ENCODE measurements at places on chromosomes 1 and 21.

DNA sequence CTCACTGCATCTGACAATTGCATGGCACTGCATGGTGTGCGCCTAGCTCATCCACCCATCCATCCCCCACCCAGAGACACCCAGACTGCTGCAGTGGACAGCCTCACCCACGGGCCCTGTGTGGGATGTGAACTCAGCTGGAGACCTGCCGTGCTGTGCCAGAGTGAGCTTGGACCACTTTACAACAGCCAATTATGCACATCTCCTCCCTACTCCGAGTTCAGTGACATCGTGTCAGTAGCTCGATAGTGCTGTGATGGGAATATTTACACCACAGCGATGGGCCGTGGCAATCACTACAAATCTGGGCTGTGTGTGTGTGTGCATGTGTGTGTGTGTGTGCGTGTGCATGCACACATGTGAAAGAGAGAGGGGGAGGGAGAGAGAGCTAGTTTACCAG, 42.5 kb downstream of the TMEM51 start:
- no peak for DNase-seq

- no peak for DNase-seq
These were observed 405.7 kb downstream of the NTNG1 start for GRCh38 chr1:107546576-107546975.

DNA sequence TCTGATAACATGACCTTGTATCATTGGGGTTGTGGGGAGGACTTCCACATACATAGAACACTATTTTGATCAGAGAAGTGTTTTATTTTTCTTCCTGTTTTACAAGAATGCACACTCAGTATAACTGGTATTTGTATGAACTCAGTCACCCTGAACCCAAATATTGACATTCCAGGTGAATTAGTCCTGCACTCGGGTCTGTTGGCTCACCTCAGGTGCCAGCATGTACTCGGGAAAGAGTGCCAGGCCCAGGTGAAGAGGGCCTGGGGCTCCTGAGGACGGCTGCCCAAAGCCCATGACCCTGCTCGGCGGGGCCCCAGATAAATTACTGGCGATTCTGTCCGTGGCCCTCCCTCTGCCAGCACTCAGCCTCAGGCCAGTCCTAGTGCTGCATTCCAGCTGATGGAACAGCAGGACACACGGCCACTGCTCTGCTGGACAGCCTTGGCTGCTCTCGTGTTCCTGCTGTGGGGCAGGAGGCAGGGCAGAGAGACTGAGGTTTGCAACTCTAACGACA, 75.4 kb upstream of the TMPRSS2 start:
- DNase-seq: no peak

DNA sequence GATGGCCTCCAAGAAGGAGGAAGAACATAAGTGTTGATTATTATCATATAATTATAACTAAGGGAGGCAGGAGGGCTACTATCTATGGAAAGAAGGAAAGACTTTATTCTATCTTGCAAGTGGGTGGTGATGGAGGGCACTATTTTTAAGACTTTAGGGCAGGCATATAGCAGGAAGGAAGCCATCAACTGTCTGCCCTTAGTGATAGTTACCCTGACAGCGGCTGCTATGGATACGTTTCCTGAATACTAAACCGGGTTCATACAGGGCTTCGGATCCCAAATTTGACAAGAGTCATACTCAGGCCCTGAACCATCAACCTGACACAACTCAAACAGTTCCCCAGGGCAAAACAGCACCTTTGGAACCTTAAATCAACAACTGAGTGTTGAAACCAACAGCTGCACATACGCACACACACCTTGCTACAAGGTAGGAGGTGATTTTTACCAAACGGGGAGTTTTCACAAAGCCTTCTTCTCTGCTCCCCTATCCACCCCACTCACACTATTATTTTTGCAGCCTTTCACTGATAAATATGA, 397.2 kb downstream of the OMA1 start:
- no peak for DNase-seq

- DNase-seq: no peak
These were observed 65.9 kb downstream of the NDUFS5 start for GRCh38 chr1:39091845-39092645.

GRCh38 chr1:22216210-22216883, 73.5 kb upstream of the WNT4 start:
- no peak for DNase-seq

DNA sequence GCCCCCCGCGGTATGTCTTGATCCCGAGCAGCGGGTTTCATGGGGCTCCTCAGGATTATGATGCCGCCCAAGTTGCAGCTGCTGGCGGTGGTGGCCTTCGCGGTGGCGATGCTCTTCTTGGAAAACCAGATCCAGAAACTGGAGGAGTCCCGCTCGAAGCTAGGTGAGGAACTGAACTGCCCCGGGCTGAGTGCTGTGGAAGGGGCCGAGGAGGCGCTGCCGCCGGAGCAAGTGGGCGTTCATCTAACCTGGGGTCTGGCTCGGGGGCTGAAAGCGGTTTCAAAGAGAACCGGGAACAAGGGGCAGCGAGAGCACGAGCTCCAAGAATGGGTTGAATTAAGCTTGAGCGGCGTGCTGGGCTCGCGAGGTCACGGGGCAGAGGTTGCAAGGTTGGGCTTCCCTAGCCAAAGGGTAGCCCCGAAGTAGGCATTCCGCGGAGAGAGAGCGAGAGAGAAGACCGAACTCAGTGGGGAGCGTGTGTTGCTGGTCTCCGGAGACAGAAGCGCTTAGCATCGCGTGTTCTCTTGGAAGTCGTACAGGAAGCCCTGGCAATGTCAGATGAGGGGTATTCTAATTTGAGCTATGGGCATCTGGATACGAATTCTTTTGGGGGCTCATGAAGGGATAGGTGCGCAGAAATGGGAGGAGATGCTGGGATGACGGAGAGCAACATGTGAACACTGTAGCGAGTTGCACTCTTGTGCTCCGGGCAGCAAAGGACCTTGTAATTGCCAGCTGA, 732 bp downstream of the HS2ST1 start:
- DNase-seq: peak; percentile 34

DNA sequence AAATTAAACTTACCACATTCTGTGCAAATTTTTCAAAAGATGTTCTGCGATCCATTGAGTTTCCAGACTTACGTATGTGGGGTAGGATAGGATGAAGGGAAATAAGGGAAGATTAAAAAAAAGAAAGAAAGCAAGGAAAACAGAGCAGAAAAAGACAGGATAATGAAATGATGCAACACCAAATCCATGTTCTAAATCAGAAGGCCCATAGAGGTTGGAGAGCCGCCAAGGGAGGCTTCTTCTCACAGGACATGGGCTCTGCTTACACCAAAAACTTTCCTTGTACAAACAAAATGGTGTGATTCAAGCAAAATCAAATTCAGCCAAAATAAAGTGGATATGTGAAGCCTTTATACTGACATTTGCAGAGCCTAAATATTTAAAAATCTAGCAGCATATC, 189.5 kb upstream of the GREM2 start:
- DNase-seq: no peak

Data from urothelium cell line (cell line).